ENCODE measurements at places on chromosomes 2 and 18.

GRCh38 chr2:78979380-78980151, 45.9 kb upstream of the REG3G start:
- DNase-seq, result no peak

- no peak for DNase-seq
These were observed 2.7 kb downstream of the TNP1 start for GRCh38 chr2:216857131-216857550.

GRCh38 chr2:97906307-97906706, 89.4 kb downstream of the TMEM131 start:
- no peak for DNase-seq

GRCh38 chr18:35642802-35643201, 61.3 kb downstream of the GALNT1 start:
- no peak for DNase-seq

DNA sequence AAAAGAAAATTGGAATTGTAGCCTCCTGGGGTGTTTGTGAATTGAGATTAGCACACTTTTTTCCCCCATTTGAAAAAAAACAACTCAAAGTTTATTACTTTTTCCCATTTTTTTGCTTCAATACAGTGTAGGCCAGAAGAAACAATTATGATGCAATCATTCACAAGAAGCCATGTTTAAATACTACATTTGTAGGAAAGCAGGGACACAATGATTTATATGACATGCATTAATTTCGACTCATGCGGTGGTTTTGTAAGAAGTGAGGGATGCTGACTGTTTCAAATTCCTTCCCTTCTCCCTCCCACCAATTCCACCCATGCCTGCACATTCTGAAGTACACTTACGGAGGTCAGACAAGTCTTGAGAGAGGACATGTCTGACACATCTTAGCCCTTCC, 774.2 kb upstream of the FSHR start:
- DNase-seq, result no peak

- DNase-seq, result no peak
These were observed 160.1 kb upstream of the BOD1L2 start for GRCh38 chr18:56986829-56987228.

GRCh38 chr18:50053111-50053510, 141.8 kb downstream of the MYO5B start:
- DNase-seq, result no peak

DNA sequence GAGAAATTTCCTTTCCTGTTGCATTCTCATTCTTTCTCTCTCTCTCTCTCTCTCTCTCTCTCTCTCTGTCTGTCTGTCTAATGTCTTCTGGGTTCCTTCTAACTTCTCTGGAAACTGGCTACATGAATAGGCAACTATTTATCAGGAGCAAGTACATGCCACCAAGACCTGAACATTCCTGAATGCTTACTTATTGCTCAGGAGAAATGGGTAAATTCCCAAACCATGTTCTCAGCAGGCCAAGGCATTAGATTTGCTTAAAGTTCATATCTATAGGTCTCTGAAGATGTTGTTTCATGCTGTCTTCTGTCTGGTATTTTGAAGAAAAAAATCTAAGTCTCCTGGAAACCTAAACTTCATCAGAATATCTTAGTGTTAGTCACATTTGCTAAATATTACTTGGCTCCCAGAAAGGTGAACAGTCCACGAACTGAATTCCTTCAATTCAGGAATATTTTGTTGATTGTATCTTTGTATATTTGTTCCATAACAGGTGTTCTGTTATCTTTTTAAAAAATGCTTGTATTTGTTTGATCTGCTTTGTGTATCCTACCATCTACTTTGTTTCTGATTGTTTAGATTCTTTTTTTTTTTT, 77.2 kb upstream of the FIGN start:
- no peak for DNase-seq

GRCh38 chr18:79496978-79497637, 101.4 kb downstream of the NFATC1 start:
- DNase-seq, result no peak

GRCh38 chr18:62418258-62418657, 93.1 kb downstream of the TNFRSF11A start:
- no peak for DNase-seq

GRCh38 chr2:80292474-80292873, 12.1 kb downstream of the LRRTM1 start:
- no peak for DNase-seq

- DNase-seq, result no peak
These were observed 36.6 kb upstream of the AAK1 start for GRCh38 chr2:69680001-69680675.

- DNase-seq, result no peak
These were observed 438.3 kb downstream of the SPAG16 start for GRCh38 chr2:213722565-213722964.

GRCh38 chr18:79720359-79720733, 40.7 kb downstream of the CTDP1 start:
- DNase-seq, result no peak

Data from activated CD4-positive, alpha-beta T cell treated with anti-CD3 and anti-CD28 coated beads for 1 hour (primary cell).